GM12864 (cell line): ENCODE measurements at places on chromosomes 2 and 18.

GRCh38 chr18:45976974-45977373 lies 9.8 kb upstream of the EPG5 start:
- DNase-seq = no peak

DNA sequence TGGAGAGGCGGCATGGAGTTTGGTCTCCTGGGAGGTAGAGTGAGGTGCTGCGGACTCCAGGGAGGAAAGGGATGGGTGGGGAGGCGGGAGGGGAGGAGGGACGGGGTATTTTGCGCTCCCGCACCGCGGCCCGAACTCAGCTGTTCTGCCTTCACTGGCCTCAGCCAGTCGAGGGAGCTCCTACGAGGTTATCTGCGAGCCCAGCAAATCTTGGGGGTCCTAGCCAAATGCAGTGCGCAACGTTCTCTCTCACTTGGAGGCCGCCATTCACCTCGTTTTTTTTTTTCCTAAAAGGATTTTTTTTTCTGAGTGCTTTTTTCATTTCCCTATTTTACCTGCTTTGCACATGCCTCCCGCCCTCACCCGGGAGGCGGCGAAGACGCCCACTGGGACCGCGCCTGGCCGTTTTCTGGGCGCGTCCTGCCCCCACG lies 877 bp upstream of the BCL2L11 start:
- no peak for DNase-seq

DNA sequence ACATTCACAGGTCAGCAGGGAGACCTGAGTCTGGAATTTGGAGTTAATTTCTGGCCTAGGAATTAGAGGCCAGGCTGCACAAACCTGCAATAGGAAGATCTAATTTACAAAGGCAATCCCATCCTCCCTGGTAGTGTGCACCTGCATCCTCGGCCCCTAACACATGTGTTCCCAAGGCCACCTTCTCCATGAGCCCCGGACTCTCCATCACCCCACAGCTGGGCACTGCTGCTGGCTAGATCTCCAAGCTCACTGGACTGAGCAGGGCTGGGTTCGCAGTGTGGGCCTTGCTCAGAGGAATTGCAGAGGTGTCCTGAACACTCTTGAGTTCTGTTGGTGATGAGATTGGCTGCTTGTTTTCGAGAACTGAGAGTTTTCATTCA lies 162.6 kb upstream of the TWIST2 start:
- no peak for DNase-seq

DNA sequence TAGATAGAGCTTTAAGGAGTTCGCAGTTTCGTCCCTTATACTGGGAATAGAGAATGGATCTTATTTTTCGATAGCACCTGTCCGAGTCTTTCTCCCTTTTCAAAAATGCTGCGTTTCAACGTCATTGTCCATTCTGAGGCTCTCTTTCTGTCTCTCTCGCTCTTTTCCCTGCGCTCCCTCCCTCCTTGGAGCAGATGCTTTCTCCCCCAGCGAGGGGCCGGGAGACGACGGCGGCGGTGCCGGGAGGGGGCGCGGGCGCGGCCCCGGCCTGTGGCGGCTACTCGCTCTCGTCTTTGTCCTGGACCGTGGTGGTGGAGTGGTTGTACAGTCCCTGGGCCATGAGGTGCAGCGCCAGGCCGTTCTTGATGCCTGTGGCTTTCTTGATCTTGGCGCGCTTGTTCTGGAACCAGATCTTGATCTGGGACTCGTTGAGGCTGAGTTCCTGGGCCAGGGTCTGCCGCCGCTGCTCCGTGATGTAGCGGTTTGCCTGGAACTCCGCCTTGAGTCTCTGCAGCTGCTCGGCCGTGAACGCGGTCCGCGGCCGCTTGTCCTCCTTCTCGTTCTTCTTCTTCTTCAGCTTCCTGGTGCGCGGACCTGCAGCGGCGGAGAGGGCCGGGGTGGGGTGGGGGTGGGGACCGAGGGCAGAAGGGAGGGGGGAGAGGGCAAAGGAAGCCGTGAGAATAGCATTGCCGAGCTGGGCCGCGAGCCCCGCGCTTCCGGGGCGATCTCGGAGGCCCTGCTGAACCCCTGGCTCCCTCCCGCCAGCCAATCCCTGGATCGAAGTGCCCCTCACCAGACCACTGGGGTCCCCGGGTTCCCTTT lies 4.6 kb downstream of the EN1 start:
- no peak for DNase-seq
